ENCODE measurements at places on chromosomes 13 and 19. TPM values are rescaled to one million over a fixed set of nuclear protein-coding genes. Genes with fewer than 3 reads are reported as not detected.

ISOC2 gene
- total RNA-seq, result 57.0 TPM

VASP gene
- total RNA-seq, result 31.8 TPM

PLVAP gene
- 19.9 TPM for total RNA-seq

TUBB4A gene
- total RNA-seq, result not detected

LPAR6 gene
- total RNA-seq, result 44.2 TPM

CGB3 gene
- not detected for total RNA-seq

PRPF31 gene
- total RNA-seq, result 59.6 TPM

BICRA gene
- 8.3 TPM for total RNA-seq

TMPRSS9 gene
- not detected for total RNA-seq

KLK6 gene
- total RNA-seq, result not detected

ZNF653 gene
- total RNA-seq, result 14.0 TPM

IRGQ gene
- total RNA-seq, result 14.9 TPM

CACNG6 gene
- total RNA-seq, result not detected

PSPN gene
- 0.59 TPM for total RNA-seq

ACTMAP gene
- total RNA-seq, result 3.2 TPM

PRTN3 gene
- 0.44 TPM for total RNA-seq

LRG1 gene
- total RNA-seq, result 14.7 TPM

IL4I1 gene
- total RNA-seq, result 0.66 TPM

PROSER1 gene
- 25.5 TPM for total RNA-seq

ZNF540 gene
- 1.8 TPM for total RNA-seq

ZNF550 gene
- total RNA-seq, result 15.5 TPM

LYPD3 gene
- 5.2 TPM for total RNA-seq

CBARP gene
- total RNA-seq, result 0.98 TPM

CEACAM8 gene
- not detected for total RNA-seq
